ENCODE measurements at places on chromosomes 2 and 18.

DNA sequence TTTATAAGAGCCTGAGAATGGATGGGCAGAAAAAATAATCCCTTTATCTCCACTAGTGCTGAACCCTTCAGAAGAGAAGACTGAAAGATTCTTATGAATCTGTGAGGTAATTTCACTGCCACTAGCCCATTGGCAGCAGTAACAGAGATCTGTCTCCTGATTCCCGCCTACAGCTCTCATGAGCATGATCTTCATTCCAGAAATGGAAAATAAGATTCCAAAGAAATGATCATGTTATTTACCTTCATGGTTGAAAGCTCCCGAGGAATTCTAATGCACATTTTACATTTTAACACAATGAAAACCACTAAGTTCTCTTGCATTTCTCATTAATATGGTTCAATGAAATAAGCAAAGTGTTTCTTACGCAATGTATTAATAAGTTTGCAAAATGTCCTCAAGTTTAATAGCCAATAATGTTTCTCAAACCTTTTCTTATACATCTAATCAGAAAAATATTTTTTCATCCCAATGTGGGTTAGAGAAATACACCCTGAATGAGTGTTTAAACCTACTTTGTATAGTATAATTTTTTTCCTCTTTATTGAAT lies 905.6 kb downstream of the TMEM182 start:
- DNase-seq: no peak

- no peak for DNase-seq
These were observed 312.5 kb downstream of the MYCN start for GRCh38 chr2:16252891-16253290.

DNA sequence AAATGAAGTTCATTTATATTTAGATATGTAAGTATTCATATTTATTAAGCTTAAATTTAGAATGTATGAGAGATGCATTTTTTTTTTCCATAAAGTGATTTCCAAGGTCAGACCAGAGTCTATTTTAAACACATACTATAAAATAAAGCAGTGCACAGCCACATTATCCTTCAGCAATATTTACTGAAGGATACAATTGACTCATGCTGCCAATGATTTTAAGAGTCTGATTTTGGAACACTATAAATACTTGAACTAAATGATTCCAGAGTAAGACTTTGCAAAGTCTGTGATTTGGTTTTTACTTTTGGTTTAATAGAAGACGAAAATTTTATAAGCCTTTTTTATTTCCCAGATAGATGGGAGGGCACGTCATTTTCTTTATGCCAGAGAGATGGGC lies 107.1 kb downstream of the EPHA4 start:
- no peak for DNase-seq

DNA sequence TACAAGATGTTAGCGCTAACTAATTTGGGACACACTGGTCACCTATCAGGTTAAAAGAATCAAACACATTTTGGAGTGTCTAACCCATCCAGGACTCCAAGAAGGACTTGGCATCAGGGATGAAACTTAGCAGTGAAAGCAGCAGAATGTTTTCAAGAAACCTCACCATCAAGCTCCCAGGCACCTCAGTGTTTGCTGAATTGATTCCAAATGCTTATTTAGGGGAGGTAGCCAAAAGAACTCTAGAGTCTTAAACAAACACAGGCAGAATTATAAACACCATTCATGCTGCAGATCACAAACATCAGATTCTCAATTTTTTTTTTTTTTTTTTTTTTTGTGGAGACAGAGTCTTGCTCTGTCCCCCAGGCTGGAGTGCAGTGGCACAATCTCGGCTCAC lies 122.8 kb upstream of the UXS1 start:
- DNase-seq: no peak

DNA sequence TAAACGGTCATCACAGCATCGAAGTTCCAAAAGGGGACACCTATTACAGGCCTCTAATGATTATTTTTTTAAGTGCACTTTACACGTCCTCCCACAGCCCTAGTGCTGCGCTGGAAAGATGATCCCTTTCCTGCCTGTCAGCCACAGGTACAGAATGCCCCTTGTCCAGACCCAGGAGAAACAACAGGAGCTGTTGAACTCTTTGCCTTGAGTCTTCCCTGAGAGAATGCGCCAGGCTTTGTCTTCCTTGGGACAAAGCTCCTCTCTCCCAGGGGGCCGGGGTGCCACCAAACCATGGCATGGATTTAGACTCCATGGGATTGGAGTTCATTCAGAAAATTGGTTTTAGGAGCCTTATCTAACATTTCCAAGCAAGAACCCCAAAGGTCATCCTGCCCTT lies 319.0 kb upstream of the SOX11 start:
- no peak for DNase-seq

GRCh38 chr2:135991861-135992260 lies 6.4 kb upstream of the DARS1 start:
- no peak for DNase-seq

GRCh38 chr2:37625796-37626571 lies 45.5 kb downstream of the CDC42EP3 start:
- peak; percentile 28 for DNase-seq

DNA sequence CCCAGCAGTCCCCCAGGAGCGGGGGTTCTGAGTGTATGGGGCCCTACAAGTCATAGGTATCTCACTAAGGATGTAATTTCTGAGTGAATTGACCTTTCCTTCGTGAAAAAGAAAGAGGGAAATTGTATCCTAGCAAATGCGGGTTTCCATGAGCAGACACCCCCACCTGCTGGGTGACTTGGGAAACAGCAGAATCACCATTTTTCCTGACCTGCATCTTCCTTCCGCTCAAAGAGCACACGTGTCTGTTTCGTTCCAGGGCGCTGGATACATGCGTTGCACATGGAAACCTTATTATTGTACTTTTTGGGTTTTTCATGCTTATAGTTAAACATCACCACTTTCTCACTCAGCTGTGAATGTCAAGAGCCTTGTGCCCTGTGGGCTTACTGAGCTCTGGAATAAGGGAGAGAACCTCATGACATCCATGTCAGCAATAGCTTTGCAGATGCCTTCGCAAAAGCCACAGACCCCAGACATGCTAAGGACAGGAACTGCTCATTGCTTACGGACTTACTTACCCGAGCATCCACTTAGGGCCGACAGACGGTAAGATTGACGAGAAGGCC lies 132.8 kb downstream of the TPO start:
- peak; percentile 30 for DNase-seq

DNA sequence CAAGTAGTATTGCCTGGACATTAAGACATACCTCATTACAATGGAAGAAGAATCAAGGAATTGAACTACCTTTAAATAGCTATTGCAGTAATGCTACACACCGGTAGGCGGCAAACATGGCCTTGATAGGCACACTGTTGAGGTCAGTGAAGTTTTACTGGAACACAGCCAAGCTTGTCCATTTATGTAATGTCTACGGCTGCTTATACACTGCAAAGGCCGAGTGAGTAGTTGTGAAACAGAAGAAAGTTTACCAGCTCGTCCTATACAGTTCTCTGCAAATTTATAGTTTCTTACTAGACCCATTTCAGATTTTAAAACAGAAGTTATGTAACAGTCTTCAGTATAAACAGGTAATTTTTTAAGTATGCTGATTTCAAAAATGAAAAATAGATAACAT lies 38.8 kb downstream of the PPP4R1 start:
- peak; percentile 60 for DNase-seq

- DNase-seq: peak; percentile 36
These were observed 193.4 kb downstream of the TDRD15 start for GRCh38 chr2:21317131-21317530.

DNA sequence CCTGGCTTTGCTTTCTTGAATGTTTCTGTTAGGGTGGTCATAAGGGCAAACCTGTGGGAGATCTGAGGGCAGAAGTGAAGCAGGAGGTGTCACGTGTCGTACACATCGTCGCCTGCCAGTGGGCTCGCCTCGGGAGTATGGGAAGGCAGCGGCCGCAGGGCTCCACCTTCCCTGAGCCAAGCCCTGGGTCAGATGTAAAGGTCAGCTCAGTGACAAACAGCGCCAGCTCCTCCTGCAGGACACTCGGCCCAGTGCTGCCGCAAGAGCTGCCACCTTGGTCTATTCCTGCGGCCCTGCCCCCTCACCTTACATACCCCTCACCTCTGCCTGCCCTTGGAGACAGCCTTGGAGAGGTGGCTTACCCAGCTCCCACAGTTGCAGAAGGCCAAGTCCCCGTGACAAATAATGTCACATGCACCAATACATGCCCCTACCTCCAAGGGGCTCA lies 64.2 kb downstream of the PSMG2 start:
- DNase-seq: no peak

DNA sequence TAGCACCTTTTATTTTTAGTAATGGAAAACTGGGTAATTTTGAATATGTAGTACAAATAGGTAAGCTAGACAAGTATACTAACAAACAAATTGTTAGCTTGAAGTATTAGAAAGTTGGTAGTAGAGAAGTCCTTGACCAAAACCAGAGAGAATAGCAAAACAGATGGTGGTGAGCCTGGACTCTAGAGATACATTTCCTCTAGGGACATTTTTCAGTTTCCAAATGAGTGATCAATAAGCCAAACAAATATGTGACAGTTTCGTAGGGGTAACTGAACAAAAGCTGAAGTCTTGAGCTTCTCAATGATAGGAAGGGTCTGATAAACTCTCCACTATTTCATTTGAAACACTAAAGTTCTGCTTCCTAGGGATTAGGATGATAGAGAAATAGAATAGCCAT lies 692.0 kb upstream of the FAM98A start:
- DNase-seq: no peak

DNA sequence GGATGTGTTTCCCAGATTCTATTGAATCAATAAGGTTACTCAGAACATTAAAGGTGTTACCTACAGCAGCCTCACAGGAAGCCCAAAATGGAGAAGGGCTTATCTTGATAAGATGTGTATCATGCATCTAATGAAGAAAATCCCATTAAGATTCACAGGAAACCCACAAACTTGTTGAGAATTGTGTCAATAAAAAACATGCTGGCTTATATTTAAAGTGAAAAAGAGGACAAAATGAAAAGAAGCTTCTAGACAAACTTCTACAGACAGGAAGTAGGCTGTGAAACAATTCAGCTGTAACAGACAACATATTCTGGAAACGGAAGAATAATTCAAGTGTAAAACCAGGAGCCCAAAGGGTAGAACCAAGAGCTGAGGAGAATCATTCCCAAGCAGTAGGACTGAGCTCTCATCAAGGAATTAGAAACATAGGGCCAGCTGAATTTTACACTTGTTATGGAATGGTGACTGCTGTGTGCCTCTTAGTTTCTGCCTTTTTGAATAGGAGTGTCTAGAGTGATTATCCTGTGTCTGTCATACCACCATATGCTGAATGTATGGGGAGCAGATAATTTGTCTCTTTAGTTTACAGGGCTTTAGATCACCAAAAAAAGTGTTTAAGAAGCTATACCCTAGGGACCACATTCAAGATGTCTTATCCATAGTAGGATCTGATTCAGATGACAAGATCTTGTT lies 9.6 kb downstream of the IMMT start:
- DNase-seq: no peak

DNA sequence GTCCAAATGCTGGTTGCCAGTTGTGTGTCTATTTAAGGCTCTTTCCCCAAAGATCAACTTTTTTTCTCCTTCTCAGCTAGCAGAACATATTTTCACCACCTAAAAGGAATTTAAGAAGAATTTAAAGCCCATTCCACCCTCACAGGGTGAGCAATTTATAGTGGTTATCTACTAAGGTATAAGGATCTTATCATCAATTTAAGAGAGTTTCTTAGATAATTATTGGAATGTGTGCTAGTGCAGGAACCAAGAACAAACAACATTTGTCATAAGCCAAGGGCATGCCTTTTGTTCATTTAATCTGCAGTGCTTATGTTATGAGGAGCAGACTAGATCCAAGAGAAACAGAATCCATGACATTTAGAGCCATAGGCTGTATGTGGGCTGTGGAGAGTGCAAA lies 37.2 kb downstream of the NLRC4 start:
- DNase-seq: no peak

GRCh38 chr2:70557171-70557838 lies 3.7 kb upstream of the TGFA start:
- DNase-seq: no peak

GRCh38 chr2:238326801-238327365 lies 6.6 kb downstream of the TRAF3IP1 start:
- DNase-seq: no peak

DNA sequence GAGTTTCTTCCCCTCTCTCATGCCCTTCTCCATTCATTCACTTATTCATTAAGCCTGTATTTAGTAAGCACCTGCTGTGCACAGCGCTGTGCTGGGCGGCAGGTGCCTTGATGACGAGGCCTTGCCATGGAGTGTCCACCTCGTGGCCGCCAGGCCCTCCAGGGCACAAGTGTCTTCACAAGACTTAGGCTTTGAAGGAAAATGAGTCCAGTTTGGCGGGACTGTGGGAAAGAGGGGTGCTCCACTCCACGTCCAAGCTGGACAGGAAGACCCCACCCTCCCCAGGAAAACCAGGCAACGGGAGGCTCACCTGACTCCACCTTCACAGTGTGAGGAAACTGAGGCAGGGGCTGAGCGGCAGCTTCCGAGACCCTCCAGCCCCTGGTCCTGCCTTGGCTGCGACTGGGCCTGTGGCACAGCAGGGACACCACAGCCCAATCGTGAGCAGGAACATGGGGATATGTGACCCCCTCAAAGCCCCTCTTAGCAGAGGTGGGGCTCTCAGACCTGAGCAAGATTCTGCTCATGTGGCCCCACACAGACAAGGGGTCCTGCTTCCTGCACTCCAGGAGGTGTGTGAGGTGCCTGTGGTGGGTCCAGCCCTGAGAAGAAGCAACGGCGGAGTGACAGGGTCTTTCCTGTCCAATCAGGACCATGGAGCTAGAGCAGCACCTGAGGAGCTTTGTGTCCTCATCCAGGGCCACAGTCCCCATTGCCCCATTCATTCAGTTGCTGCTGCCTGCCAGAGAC lies 110.3 kb upstream of the ODC1 start:
- no peak for DNase-seq

GRCh38 chr2:225354281-225354774 lies 45.2 kb upstream of the NYAP2 start:
- DNase-seq: no peak

DNA sequence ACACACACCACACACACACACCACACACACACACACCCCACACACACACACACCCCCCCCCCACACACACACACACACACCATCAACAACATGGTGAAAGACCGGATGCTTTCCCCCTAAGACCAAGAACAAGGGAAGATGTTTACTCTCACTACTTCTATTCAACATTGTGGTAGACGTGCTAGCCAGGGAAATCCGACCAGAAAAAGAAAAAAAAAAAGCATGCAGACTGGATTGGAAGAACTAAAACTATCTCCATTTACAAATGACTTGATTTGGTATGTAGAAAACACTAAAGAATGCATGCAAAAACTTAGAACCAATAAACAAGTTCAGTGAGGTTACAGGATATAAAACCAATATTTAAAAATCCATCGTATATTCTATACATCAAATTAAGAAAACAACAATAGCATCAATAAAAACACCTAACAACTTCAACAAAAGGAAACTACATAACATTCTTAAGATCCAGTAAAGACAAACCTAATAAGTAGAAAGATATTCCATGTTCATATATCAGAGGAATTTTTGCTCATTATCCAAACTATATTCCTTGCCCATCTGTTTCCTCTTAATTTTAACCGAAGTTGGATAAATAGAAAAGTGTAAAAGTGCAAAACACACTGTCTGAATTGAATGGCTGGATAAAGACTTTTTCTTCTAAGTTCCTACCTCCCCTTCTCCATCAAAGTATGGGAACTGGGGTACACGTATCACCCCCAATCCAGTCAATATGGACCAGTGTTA lies 51.5 kb upstream of the RNU4ATAC start:
- no peak for DNase-seq
